Activated T-cell treated with anti-CD3 and anti-CD28 coated beads for 48 hours (primary cell): ENCODE measurements at places on chromosomes 3 and 15.

GRCh38 chr15:51331141-51331540 is 7.3 kb downstream of the CYP19A1 start:
- no peak for DNase-seq

DNA sequence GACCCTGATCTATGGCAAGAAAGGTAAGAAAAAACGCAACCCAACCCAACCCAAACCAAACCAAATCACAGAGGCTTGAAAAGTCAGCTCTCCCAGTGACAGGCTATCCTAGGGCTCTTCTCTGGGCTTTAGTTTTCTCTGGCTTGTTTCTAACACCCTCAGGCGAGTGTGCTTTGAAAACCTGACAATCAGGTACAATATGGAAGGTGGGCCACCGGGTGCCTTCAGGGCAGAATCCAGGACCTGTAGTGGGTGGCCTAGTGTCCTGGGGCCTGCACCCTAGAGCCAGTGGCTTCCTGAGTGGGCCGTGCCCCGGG is 46.8 kb downstream of the BHLHE40 start:
- DNase-seq: no peak

DNA sequence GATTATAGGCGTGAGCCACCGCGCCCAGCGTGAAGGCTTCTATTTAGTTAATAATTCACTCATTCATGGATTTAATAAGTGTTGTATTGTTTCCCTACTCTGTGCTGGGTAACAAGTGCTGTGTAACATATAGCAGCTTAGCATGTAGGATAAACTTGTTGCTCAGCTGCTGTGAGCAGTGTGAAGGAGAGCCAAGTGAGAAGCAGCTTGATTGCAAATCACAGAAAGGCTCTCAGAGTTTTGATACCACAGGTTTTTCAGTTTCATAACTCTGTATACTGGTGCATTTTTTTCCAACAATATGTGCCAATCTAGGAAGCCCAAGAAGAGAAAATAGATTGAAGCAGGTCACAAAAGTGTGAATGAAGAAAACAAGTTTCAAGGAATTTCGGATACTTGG is 48.4 kb downstream of the AGTR1 start:
- no peak for DNase-seq

DNA sequence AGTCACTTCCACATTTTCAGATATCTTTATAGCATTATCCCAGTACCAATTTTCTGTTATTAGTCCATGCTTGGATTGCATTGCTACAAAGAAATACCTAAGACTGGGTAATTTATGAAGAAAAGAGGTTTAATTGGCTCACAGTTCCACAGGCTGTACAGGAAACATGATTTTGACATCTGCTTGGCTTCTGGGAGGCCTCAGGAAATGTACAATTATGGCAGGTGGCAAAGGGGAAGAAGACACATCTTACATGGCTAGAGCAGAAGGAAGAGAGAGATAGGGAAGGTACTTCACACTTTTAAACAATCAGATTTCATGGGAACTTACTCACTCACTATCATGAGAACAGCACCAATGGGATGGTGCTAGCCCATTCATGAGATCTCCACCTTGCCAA is 172.3 kb upstream of the GPR149 start:
- no peak for DNase-seq

- no peak for DNase-seq
These were observed 42.3 kb downstream of the KCNH8 start for GRCh38 chr3:19190602-19191001.

DNA sequence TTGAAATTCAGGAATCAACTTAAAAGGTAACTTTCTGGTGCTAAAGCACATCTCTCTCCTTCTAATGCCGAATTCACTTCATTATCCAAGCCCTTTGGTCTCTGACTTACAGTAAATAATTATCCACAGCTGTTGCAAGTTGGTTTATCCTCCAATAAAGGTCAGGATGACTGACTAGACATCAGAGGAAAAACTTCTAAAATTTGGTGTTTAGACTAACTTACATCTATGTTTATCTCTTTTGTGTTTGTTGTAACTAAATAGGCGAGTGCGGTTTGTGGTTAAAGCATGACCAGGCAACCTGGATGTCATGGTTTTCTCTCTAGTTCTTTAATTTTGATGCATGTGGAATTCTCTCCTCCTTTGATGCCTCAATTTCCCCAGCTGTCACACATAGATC is 237.4 kb upstream of the LRTM1 start:
- no peak for DNase-seq

DNA sequence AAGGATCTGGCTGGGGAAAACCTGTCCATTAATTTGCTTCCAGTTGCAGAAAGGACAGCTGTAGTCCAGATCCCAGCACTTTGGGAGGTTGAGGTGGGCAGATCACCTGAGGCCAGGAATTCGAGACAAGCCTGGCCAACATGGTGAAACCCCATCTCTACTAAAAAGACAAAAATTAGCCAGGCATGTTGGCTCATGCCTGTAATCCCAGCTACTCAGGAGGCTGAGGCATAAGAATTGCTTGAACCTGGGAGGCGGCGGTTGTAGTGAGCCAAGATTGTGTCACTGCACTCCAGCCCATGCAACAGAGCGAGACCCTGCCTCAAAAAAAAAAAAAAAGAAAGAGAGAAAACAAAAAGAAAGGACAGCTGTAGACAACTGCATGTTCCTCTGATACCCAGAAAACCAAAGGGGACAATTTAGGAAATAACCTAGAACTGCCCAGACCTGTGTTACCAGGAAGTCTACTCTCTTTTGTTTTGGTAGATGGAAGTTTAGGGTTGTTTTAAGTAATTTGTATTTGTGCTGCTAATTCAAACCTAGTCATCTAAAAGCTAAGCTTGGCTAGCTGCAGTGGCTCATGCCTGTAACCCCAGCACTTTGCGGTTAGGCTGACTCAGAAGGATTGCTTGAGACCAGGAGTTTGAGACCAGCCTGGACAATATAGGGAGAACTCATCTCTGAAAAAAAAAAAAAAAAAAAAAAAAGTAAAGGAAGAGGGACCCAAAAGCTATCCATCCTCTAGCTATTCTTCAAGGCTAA is 22.7 kb downstream of the EXD1 start:
- DNase-seq: no peak

DNA sequence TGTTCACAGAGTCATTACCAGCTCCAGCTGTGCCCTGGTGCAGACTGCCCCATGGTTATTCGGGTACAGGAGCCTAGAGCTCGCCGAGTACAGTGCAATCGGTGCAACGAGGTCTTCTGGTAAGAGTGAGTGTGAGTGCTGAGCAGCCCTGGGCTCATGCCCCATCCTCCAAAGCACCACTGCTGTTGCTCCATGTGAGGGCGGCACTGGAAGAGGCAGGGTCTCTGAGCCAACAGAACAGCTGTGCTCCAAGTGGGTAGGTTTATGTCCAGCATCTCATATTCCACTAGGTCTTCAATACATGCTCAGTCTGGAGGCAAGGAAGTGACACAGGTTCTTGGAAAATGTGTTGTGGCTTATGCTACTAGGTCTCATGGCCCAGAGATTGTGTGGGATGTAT is 19.5 kb upstream of the P4HTM start:
- no peak for DNase-seq

DNA sequence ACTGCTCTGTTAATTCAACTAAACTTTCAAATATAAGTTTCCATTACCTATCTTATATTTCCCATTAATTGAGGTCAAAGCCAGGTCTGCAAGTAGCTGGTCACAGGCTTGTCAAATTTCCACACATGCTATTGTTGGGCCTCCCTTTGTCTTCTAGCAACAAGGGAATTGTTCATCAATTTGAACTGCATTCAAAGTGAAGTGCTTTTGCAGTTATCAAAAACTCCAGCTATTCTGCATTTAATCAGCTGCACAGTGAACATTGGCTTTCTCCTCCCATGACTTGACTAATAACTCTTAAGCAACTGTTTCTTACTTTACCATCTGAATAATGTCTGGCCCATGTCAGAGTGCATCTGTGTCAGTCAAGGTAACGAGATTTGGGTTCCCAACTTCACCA is 198.4 kb downstream of the KCNH8 start:
- no peak for DNase-seq
